ENCODE measurements at places on chromosomes 3 and 15.

DNA sequence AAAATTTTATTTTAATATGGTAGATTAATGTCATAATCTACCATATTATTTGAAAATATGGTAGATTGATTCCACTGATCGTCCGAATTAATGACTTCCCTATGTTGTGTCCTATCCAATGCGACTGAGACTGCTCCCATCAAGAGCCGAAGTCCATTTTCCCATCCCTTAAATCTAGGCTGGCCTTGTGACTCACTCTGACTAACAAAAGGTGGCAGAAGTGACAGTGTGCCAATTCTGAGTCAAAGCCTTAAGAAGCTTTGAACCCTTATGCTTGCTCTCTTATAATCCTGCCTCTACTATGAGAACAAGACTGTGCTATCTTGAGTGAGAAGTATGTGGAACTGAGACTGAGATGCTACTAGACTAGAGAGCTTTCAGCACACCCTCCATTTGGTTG, 387.2 kb downstream of the ROBO1 start:
- DNase-seq, result no peak

GRCh38 chr3:54086652-54087405, 35.5 kb upstream of the CACNA2D3 start:
- DNase-seq, result no peak

- DNase-seq, result no peak
Observed at GRCh38 chr3:188243124-188243795, 89.3 kb downstream of the LPP start.

- no peak for DNase-seq
Observed at GRCh38 chr15:92625251-92625980, 30.2 kb downstream of the FAM174B start.

DNA sequence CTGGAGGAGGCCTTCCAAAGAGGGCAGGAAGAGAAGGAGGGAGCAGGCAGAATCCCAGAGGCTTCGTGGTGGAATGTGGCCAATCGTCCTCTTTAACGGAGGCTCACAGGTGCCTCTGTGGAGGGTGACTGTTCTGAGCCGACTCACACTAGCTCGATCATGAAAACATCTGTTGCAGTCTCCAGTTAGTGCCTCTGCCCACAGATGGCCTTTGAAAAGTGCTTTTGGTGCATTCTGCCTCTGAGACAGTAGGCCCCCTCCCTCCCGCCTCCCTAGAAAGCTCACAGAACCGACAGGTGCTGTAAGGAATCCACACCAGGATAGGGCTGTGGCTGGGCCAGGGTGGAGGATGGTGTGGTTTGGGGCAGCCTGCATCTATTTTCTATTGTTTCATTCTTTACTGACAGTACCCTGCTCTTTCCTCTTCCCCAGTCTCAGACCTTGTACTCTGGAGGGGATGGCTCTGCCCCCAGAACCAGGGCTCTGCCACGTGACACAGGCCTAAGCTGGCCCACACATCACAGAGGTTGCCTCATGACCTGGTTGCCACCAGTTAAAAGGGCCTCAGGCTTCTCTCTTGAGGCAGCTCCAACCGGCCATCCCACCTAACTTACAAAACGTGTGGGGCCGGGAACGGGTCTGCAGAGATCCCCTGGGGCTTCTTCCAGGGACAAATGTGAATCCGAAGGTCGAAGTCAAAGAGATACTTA, 27.2 kb upstream of the PIGZ start:
- no peak for DNase-seq

DNA sequence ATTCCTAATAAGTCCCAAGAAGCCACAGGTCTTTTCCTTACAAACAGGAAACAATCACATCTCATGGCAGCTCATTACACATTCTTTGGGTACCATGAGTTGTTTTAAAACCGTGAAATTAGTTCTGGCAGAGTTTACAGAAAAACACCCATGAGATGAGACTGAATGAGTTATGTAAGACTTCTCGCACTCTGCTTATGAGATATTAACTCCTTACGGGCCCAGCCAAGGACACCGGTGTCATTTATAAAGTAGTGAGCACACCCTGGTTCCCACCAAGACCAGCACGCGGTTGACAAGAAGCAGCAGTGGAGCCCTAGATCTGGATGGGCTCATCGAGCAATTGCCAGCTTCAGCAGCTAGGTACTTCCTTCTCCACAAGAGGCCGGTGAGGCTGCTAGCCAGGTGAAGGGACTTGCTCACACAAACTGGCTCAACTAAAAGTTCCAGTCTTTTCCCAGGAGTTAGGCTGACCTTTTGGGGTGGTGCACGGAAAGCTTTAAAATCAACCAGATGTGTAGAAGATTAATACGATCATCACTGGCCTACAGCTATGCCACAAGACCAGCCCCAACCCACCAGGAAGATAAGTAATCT, 318.6 kb upstream of the ICE2 start:
- DNase-seq, result no peak

GRCh38 chr3:140748-141330, 55.7 kb upstream of the CHL1 start:
- DNase-seq, result no peak

DNA sequence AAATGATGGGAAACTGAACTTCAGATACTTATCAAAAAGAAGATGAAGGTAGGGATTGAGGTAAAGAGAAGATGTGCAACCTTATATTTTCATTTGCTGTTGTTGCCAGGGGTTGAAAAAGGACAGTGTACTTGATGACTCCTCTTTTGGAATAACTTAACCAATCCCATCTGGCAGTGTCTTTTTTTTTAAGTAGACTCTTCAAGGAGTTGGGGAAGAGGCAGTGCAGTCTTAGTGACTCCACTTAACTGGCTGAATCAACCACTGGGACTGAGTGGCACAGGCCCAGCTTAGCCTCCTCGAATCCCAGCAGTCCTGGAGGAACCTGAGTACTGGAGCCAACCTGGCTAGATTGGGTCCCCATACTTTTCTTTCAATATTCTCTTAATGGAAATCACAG, 27.3 kb upstream of the FILIP1L start:
- DNase-seq, result no peak

GRCh38 chr3:117104792-117105191, 395.2 kb downstream of the TUSC7 start:
- no peak for DNase-seq

GRCh38 chr3:66428733-66429132, 72.1 kb downstream of the LRIG1 start:
- DNase-seq, result no peak

DNA sequence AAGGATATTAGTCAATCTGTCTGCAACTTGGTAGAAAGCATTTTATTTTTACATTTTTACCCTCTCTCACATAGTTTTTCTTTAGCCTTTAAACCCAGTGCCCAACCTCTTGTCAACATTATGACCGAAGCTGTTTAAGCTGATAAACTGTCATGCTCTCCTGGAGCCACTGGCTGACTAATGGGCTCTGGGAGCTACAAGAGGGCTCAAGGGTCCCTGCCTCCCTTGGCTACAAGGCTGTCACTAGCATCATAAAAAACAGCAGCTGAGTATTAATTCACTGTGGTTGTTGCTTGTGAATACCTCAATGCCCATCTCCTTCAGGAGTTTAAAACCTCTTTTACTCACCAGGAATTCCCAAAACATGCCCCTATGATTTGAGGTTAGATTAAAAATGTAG, 237.9 kb downstream of the ZMAT3 start:
- no peak for DNase-seq

DNA sequence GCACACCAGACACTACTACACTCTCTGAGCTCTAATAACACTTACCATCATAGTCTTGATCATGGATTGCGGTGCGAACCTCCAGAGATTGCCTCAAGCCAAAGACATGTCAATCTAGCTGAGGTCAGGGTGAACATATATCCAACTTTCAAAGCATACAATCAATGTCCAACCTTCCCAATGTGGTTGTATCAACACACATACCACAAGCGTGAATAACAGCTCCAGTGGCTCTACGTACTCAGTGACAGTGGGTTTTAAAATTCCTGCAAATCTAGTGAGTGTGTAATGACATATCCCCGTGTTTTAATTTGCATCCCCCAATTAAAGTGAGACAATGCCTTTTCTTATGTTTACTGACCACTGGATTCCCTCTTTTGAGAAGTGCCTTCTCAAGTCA, 29.6 kb downstream of the SFMBT1 start:
- DNase-seq, result no peak

GRCh38 chr3:130729154-130729553, 17.5 kb downstream of the PIK3R4 start:
- no peak for DNase-seq

DNA sequence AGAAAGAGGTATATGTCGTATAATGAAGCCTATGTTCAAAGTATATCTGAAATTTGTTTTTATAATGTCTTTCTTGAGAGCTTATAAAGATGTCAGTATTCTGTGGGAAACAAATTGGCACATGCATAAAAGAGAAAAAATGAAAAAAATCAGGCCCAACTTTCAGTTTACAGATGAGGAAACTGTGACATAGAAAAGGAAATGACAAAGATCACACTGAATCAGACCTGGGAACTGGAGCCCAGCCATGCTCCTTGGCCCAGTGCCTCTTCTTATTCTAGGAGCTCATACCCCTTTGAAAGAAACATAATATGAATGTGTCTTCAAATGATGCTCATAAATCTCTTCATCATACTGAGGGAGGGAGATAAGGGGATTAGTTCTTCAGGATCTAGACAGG, 48.4 kb downstream of the TMEM44 start:
- no peak for DNase-seq

DNA sequence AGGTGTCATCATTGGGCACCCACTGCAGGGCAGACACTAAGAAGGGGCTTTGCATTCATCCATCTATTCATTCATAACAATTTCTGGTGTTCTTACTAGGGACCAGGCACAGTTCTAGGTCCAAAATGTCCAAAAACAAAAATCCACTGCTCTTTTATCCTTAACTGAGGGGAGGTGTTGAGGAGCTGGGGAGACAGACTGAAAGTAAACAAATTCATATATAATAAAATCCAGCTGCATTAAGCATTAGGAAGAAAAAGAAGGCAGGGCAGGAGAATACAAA, 1.1 kb downstream of the EIF4E3 start:
- no peak for DNase-seq

- DNase-seq, result no peak
Observed at GRCh38 chr3:95120921-95121320, 1058.1 kb downstream of the NSUN3 start.

GRCh38 chr3:136995652-136996051, 37.9 kb downstream of the IL20RB start:
- DNase-seq, result no peak

- no peak for DNase-seq
Observed at GRCh38 chr15:88028024-88028423, 228.5 kb downstream of the NTRK3 start.
